ENCODE measurements at places on chromosomes 1 and 21. TPM values are rescaled to one million over a fixed set of nuclear protein-coding genes. Genes with fewer than 3 reads are reported as not detected.

DNA sequence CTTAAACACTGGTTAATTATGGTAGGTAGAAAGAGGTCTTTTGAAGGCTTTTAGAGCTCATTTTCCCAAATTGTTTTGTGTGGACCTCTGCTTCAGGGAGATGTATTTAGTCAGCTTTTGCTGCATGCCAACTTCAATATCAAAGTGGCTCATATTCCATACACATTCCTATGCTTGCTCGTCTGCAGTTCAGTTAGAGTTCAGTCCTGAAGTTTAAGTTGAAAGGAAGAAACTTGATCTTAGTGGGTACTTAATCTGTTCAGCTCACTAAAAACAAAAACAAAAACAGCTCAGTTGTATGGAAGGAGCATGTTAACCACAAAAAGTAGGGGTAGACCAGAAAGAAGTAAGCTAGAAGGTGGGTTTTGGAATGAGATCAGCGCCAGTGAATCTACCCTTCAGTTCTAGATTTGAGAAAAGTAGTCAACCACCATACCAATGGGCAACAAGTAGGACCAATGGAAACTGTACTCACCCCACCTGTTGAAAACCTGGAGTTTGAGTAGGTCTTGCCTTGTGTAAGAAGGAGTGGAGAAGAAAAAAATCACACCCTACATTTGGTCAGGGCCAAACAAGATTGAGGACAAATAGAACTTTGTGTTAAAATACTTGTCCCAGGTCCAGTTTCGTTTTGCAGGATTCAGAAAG lies 58.0 kb downstream of the LEPR start:
- no peak for DNase-seq

DNA sequence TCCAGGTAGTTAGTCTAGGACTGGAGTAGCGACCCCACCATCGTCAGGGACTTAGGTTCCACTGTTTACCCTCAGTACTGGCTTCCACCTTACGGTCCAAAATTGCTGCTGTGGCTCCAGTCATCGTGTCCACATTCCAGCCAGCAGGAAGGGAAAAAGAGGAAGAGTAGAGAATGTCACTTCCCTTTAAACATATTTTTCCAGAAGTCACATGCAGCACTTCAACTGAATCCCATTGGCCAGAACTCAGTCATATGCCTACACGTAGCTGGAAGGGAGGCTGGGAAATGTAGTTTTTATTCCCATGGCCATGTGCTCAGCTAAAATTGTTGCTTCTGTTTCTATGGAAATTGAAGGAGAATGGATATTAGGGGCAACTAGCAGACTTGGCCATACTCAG lies 84.1 kb upstream of the SELENON start:
- no peak for DNase-seq

DNA sequence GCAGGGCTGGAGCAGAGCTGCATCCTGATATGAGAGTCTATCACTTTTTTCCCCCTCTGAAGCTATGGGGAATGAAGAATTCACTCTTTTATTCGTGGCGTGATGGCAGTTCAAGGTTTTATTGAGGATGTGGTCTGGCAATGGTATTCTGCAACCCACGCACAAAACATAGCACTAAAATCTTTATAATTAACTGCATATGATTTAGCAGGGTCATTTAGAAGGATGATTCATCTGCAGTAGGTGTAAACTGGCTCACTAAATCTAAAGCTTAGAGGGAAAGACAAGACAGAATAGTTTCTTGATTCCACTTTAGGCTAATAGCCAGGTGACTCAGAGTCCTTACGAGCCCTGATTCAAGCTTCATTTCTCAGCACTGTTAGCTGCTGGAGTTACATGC lies 25.0 kb upstream of the CHRM3 start:
- DNase-seq = no peak

The PGLYRP4 gene
- not detected for total RNA-seq
